Bronchus fibroblast of lung (primary cell): ENCODE measurements at places on chromosomes 4 and X. TPM values are rescaled to one million over a fixed set of nuclear protein-coding genes. Genes with fewer than 3 reads are reported as not detected.

Gene RBMXL3
- total RNA-seq = not detected in 2 replicates

Gene ZMAT1
- total RNA-seq = 0.15 TPM in 1 of 2 replicates, not detected in the other

Gene AVPR2
- total RNA-seq = 0.50 TPM in 1 of 2 replicates, not detected in the other

Gene STAG2
- total RNA-seq = 28.1 and 35.0 TPM in 2 replicates

Gene PPEF1
- not detected in 2 replicates for total RNA-seq

Gene ZNF674
- total RNA-seq = 1.7 and 1.8 TPM in 2 replicates

Gene RIPPLY1
- not detected in 2 replicates for total RNA-seq

Gene CLCN5
- 1.5 and 2.2 TPM in 2 replicates for total RNA-seq

Gene PSAPL1
- total RNA-seq = not detected in 2 replicates

Gene GPR34
- not detected in 2 replicates for total RNA-seq

Gene P2RY8
- total RNA-seq = not detected in 2 replicates

Gene KLB
- total RNA-seq = not detected in 2 replicates

Gene COL25A1
- under 0.01 and 0.17 TPM in 2 replicates for total RNA-seq

Gene PNMA5
- not detected in 2 replicates for total RNA-seq

Gene EGF
- 0.15 TPM in 1 of 2 replicates, not detected in the other for total RNA-seq

Gene NSG1
- 0.59 and 0.84 TPM in 2 replicates for total RNA-seq

Gene MAGEA11
- total RNA-seq = not detected in 2 replicates

Gene SOX3
- 0.15 and 0.67 TPM in 2 replicates for total RNA-seq

Gene SSX4B
- not detected in 2 replicates for total RNA-seq

Gene ZNF827
- 3.0 and 8.0 TPM in 2 replicates for total RNA-seq

Gene ACTRT1
- total RNA-seq = not detected in 2 replicates

Gene MSANTD1
- total RNA-seq = 0.17 TPM in 1 of 2 replicates, not detected in the other

Gene LRPAP1
- 91.0 and 101 TPM in 2 replicates for total RNA-seq

Gene CT45A10
- not detected in 2 replicates for total RNA-seq

Gene USP17L11
- not detected in 2 replicates for total RNA-seq

Gene VCX
- not detected in 2 replicates for total RNA-seq

Gene PDGFC
- total RNA-seq = 29.4 and 37.5 TPM in 2 replicates

Gene F9
- not detected in 2 replicates for total RNA-seq

Gene MAB21L2
- 0.15 and 0.67 TPM in 2 replicates for total RNA-seq

Gene AWAT2
- not detected in 2 replicates for total RNA-seq

Gene PPARGC1A
- total RNA-seq = 0.15 and 0.17 TPM in 2 replicates

Gene USP51
- 0.67 and 1.0 TPM in 2 replicates for total RNA-seq

Gene SATL1
- total RNA-seq = not detected in 2 replicates

Gene NSDHL
- 55.8 and 60.1 TPM in 2 replicates for total RNA-seq

Gene FRMD7
- not detected in 2 replicates for total RNA-seq

Gene CFAP47
- total RNA-seq = not detected in 2 replicates

Gene RAI2
- total RNA-seq = 0.84 and 1.0 TPM in 2 replicates

Gene MAGEA1
- not detected in 2 replicates for total RNA-seq

Gene GLRA3
- total RNA-seq = not detected in 2 replicates

Gene PABPC1L2B
- not detected in 2 replicates for total RNA-seq
